CD8-positive, alpha-beta memory T cell (primary cell): ENCODE measurements at places on chromosomes 16 and 17. TPM values are rescaled to one million over a fixed set of nuclear protein-coding genes. Genes with fewer than 3 reads are reported as not detected.

The NTN3 gene
- total RNA-seq, result not detected

- no peak for DNase-seq
Observed at GRCh38 chr17:66535611-66536010, 233.2 kb downstream of the PRKCA start.

DNA sequence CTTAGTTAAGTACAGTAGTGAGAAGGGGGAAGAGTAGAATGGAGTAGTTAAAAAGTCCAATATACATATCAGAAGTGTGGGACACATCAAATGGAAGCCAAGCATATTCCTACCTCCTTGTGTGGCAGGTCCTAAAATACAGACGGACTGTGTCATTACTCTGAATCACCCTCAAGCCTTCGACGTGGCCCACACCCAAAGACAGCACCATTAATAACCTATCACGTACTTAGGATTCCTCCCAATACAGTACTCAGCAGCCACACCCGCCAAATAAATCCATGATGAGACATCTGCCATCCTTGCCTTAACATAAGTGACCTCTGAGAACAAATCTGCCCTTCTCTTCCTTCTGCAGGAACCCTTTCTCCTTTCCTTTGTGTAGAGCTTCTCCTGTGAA, 38.9 kb downstream of the UBE2G1 start:
- no peak for DNase-seq

The PEX12 gene
- total RNA-seq, result 8.3 TPM

DNA sequence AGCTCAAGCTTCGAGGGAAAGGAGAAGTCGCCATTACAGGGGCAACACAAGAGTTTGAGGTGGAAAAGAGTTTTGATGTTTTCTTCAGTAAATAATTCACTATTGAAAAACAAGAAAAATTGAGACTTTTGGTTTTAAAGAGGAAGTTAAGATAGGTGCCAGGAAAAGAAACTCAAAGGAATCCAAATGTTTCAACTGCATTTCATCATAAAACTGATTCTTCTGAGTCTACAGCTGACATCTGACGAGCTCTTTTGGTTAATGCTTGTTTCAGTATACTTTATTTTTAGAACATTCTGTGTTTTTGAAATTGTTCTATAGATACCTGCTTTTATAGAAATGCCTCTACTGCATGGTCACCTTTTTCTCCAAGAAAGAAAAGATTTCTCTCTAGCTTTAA, 54.0 kb downstream of the ERN1 start:
- no peak for DNase-seq

The CLDN7 gene
- 1.1 TPM for total RNA-seq

DNA sequence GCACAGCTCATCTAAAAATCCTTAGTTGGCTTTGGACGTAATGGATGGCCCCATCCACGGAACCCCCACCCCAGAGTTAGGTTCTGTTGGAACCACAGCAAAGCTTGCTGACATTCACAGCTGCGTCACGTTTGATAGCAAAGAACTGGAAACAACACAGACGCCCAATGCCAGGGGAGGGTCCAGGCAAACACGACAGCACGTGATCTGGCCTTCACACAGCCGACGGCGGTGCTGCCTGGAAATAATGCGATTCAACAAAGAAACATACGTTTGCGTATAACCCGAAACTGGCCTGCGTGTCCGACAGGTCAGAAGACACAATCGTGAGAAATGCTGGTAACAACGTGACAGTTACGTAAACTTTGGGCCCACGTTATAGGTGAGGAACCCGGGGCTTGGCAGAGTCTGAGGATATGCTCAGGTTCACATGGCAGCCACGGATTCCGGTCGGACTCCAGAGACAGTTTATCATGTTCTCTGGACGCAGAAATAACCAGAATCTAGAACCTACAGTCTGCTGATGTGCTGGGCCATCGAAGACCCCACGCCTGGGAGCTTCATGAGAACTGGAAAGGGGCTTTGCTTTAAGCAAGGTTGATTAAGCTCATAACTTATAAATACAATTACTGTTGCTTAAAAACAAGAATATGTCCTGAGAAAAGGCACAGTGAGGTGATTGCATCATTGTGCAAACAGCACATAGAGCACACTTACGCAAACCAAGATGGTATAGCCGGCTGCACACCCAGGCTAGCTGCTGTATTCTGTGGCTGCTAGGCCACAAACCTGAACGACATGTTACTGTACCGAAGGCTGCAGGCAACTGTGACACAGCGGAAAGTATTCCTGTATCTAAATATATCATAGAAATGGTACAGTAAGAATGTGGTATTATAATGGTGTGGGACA, 70.4 kb downstream of the RPH3AL start:
- no peak for DNase-seq

GRCh38 chr16:24129412-24129918, 126.7 kb upstream of the CACNG3 start:
- DNase-seq, result no peak

- no peak for DNase-seq
Observed at GRCh38 chr16:16163571-16163970, 59.7 kb downstream of the ABCC6 start.

- DNase-seq, result no peak
Observed at GRCh38 chr16:87702325-87702811, 63.4 kb downstream of the KLHDC4 start.

The CYGB gene
- not detected for total RNA-seq

- DNase-seq, result no peak
Observed at GRCh38 chr17:16661217-16661616, 7.6 kb upstream of the ZNF624 start.
